ENCODE measurements at places on chromosomes 16 and 17.

DNA sequence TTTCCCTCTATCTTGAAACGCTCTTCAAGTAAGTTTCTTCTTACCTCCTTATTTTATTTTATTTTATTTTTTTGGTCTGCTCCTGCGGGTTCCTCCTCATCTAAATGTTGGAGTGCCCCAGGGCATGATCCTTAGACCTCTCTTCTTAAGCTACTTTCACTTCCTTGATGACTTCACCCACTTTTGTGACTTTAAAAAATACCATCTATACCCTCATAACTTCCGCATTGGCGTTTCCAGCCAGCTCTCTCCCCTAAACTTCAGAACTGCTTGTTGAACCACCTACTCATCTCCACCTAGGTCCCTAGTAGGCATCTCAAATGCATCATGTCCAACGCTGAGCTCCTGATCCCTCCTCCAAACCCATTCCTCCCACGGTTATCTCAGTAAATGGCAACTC, 51.4 kb upstream of the NFAT5 start:
- no peak for DNase-seq

DNA sequence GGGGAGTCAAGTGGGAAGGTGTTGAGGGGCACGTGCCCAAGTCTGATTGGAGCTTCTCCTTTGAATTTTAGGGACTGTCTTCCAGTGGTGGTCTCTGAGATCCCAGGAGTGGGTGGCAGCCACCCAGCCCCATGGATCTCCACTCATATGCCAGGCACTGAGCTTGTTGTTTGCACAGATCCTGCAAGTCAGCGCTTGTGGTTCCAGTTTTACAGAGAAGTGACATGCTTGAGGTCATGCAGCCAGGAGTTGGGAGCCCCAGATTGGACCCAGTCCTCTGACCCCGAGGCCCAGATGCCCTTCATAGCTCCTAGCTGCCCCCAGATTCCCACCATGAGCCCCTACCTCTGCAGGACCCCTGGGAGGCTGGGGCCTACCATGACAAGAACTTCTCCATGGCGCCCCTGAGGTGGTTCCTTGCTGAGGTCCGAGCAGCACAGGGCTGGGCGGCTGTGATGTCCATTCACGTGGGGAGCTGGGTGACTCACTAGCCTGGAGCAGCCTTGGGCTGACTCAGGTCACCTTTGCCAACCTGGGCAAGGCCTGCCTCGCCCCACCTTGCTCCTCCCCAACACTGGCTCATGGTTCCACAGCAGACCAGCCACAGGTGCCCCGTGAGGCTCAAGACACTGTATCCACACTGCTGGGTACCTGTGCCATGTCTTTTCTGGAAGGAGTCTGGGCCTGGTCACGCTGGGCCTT, 47.4 kb downstream of the RAI1 start:
- no peak for DNase-seq

- DNase-seq = no peak
Measured at GRCh38 chr16:56067406-56067805, 123.9 kb upstream of the GNAO1 start.

GRCh38 chr16:17125671-17126070, 345.1 kb downstream of the XYLT1 start:
- no peak for DNase-seq

DNA sequence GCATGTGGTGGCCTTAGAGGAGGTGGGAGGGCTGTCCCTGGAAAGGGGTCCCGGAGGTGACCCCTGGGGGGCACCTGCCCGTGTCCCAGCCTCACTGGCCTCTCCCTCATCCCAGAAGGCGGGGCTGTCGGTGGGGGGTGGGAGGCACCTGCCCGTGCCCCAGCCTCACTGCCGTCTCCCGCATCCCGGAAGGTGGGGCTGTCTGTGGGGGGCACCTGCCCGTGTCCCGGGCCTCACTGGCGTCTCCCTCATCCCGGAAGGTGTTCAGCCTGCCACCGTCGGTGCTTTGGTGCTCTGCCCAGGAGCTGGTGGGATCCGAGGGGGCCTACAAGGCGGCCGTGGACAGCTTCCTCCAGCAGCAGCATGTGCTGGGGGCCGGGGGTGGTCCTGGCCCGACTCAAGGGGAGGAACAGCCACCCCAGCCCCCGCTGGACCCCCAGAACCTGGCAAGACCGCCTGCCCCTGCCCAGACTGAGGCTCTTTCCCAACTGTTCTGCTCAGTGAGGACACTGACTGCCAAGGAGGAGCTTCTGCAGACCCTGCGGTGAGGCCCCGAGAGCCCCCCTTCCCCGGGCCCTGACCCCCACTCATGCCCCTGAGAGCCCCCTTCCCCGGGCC, 6.2 kb downstream of the CTU2 start:
- no peak for DNase-seq

- no peak for DNase-seq
Measured at GRCh38 chr17:17455173-17455572, 21.6 kb upstream of the MED9 start.

- DNase-seq = no peak
Measured at GRCh38 chr17:37779554-37779953, 34.7 kb upstream of the HNF1B start.

- DNase-seq = no peak
Measured at GRCh38 chr16:87046235-87046634, 271.0 kb downstream of the C16orf95 start.

- no peak for DNase-seq
Measured at GRCh38 chr16:17304491-17305119, 166.2 kb downstream of the XYLT1 start.

GRCh38 chr16:21097151-21097550, 53.5 kb downstream of the DNAH3 start:
- no peak for DNase-seq

- no peak for DNase-seq
Measured at GRCh38 chr16:85370881-85371651, 242.1 kb upstream of the GSE1 start.

- DNase-seq = no peak
Measured at GRCh38 chr16:66947302-66948065, 12.2 kb downstream of the CES2 start.

DNA sequence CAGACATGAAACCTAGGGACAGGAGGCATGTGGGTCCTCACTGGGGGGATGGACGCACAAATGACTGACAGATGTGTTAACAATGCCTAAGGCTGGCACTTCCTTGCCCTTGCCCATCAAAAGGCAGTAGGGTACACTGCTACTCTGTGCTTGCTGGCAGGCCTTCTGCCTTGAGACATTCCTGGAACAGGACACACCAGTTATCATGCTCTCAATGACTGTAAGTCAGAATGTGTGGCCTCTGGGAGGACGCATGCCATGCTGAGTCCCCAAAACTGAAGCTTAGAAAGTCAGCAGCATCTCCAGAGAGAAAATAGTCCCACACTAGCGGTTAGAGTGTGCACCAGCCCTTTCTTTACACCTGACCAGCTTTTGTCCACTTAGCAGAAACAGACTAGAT, 16.1 kb upstream of the SREBF1 start:
- no peak for DNase-seq

GRCh38 chr16:84047626-84048025, 5.0 kb upstream of the SLC38A8 start:
- DNase-seq = no peak

DNA sequence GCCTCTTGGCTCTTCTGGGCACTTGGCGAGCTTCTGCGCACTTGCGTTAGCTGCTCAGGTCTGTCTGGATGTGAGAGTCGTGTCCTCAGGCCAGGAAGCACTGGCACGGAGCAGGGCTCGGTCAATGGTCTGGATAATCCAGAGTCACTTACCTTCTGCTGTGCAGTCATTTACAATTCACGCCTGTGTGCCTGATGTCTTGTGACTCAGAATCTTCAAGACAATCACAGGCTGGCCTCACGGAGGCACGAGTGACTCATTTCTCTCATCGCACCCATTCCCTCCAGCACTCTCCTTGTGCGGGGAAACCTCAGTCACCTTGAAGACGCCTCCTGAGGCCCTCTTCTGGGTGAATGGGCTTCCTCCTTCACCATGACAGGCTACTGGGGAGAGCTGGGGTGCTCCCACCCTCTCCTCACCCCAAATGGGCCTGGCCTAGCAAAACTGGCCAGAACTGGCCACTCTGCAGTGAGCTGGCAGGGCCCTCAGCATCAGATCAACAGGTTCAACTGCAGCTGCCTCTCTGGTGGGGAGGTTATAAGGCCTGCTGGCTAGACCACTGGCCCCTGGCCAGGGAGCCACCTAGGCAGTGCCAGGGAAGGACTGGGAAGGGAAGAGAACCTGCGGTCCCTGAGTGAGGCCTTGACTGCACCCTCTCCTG, 1.9 kb upstream of the CAPN15 start:
- DNase-seq = peak; percentile 57

- no peak for DNase-seq
Measured at GRCh38 chr17:4533523-4534504, 21.4 kb downstream of the MYBBP1A start.

- DNase-seq = no peak
Measured at GRCh38 chr16:11029948-11030347, 85.6 kb downstream of the CLEC16A start.

DNA sequence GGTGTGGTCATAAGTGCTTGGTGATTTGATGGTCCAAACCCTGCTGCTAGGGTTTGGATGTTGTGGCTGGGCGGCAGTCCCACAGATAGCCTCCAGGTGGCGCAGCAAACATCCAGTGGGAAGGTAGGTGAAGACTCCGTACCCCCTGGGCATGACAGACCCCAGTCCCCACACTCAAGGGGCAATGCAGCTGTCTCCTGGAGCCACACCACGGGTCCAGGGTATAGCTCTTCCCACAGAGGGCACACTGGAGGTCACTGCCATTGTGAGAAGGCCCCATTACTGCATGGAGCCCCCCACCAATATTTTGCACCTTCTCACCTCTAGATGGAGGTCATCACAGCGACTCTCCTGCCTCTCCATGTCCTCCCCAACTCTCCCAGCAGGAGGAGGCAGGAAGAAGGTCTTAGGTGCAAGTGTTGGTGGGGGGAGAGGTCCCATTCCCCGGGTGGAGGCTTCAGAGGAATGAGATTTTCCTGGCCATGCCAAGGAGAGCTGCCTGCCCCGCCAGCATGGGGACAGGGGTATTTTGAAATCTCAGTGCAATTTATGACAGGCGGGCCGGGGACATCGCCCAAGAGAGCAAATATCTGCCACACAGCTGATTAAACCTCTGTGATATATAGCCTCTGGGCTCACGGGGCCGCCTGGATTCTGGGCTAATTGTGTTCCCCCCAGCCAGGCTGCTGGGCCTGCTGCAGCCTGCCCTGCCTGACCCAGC, 17.1 kb upstream of the C17orf113 start:
- no peak for DNase-seq

GRCh38 chr17:65054602-65055001, 1.9 kb downstream of the GNA13 start:
- no peak for DNase-seq

Measured in AG04449 (cell line).